ENCODE measurements at places on chromosomes 16 and 17.

GRCh38 chr16:56972403-56973293 is 10.9 kb downstream of the CETP start:
- DNase-seq = no peak

- DNase-seq = no peak
These were observed 12.7 kb upstream of the KRT23 start for GRCh38 chr17:40950176-40950575.

- DNase-seq = no peak
These were observed 109.7 kb downstream of the KIF2B start for GRCh38 chr17:53932386-53932785.

GRCh38 chr16:49643429-49644144 is 212.3 kb downstream of the ZNF423 start:
- DNase-seq = no peak

- DNase-seq = no peak
These were observed 5.5 kb upstream of the RHBDF2 start for GRCh38 chr17:76506408-76507345.

- no peak for DNase-seq
These were observed 956.1 kb upstream of the GOT2 start for GRCh38 chr16:59690216-59690615.

GRCh38 chr16:54962045-54962444 is 31.4 kb downstream of the IRX5 start:
- DNase-seq = no peak

DNA sequence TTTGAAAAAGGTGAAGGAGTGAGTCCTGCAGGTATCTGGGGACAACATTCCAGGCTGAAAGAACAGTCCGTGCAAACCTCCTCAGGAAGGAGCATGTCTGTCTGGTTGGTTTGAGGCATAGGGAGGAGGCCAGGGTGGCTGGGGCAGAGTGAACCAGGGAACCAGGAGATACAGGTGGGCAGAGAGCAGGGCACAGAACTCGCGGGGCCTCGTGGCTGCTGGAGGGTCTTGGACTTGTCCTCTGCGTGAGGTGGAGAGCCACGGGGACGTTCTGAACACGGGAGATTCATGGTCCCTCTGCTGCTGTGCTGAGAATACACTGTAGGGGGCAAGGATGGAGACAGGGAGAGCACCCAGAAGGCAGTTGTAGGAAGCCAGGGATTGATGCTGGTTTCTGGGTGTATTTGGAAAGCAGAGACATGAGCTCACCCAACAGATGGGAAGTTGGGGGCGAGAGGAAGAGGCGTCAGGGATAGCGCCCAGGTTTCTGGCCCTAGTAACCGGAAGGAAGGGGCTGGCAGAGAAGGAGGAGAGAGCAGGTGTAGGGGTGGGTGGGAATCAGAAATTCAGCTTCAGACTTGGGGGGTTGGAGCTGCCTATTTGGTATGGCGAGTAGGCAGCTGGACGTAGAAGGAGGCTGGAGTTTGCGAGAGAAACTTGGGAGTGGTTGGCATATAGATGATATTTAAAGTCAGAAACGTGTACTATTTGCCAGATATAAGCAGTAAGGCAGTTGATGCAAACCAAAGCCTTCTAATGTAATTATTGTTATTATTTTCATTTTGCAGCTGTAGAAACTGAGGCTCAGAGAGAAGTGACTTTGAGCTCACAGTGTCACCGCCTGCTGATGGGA is at the start of gene CCL17:
Gene CCL17 (plus strand): TSS at position 803 of the 853 bp plus-strand sequence. CDS start 9,166 bp downstream, outside the sequence.
- DNase-seq = no peak

- no peak for DNase-seq
These were observed 1.8 kb upstream of the TPPP3 start for GRCh38 chr16:67395105-67395457.

GRCh38 chr16:87527055-87527724 is 34.4 kb upstream of the ZCCHC14 start:
- no peak for DNase-seq

DNA sequence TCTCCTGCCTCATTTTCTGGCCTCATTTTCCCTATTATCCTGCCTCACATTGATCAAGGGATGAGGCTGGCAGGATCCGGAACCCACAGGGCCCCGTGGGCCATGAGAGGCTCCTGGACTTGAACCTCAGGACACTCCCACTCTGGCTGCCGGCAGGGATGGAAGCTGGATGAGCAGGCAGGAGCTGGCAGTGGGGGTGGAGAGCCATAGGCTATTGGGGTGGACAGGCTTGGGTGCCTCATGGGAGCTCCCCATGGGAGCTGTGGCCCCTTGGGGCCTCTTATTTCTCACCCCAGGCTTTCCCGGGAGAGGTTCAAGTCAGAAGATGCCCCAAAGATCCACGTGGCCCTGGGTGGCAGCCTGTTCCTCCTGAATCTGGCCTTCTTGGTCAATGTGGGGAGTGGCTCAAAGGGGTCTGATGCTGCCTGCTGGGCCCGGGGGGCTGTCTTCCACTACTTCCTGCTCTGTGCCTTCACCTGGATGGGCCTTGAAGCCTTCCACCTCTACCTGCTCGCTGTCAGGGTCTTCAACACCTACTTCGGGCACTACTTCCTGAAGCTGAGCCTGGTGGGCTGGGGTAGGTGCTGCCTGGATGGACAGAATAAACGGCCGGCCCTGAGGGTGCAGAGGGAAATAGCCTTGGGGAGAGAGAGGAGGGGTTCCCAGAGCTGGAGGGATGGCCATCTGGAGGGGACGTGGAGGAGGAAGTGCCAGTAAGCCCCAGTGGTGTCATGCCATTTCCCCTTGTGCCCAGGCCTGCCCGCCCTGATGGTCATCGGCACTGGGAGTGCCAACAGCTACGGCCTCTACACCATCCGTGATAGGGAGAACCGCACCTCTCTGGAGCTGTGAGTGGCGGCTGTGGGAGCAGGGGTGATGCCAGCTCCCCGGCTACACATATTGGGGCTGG is 10.7 kb upstream of the DRC7 start:
- no peak for DNase-seq

DNA sequence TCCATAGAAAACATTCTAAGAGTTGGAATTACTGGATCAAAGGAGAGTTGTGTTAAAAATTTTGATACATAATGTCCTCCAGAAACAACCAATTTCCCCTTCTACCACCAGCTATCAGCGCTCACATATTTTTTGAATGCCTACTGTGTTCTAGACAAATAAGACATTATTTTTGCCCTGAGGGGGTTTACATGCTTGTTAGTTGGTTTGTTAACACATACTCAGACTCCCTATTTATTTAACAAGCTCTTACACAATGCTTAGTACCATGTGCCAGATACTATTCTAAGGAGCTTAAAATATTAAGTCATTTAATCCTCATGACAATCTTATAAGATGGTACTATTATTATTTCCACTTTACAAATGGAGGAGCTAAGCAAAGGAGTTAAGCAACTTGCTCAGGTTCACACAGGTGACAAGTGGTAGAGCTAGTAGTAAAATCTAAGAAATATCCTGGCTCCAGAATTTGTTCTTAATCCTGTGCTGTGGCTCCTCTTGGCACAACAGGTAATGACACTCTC is 194.2 kb downstream of the UTP18 start:
- no peak for DNase-seq

- DNase-seq = peak; percentile 45
These were observed at the start of gene IGF2BP1 for GRCh38 chr17:48997103-48997826. Gene IGF2BP1 (plus strand): TSS chr17:48997385. CDS start chr17:48997746, 361 bp downstream.

DNA sequence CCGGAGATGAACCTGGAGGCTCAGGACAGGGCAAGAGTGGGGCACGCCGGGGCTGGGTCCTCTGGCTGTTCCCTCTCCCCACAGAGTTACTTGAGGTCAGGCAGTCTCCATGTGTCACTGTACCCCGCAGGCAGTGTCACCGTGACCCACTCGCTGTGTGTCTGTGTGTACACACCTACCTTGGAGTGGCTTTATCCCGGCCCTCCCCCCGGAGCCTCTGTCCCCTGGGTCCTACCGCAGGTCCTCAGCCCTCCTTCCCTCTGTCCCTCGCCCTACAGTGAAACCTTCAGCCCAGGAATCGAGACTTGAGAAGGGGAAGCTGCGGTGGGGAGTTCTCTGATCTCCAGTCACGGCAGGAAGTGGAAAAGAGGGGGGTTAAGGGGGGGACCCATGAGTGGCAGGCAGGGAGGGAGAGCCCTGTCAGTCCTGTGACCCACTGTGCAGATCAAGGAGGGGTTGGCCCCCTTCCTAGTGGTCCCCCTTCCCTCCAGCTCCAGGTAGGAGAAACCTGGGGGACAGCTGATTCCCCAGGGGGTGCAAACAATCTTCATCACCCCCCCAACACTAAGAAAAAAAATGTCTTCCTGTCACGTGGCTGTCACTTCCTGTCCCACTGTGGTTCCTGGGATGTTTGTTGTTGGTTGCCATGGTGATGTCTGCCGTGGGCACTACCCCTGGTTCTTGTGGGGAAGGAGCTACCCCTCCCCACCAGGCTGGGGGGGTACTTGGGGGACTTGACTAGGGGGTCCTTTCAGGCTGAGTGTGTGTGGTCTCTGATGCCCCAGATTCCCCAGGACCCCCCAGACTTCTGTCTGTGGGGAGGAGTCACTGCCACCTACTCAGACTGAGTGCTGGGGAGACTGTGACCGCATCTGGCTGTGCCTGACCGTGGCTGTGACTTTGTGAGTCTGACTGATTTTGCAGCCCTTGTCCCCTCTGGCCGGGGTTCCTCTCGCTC is 13.7 kb downstream of the RARA start:
- peak; percentile 76 for DNase-seq

DNA sequence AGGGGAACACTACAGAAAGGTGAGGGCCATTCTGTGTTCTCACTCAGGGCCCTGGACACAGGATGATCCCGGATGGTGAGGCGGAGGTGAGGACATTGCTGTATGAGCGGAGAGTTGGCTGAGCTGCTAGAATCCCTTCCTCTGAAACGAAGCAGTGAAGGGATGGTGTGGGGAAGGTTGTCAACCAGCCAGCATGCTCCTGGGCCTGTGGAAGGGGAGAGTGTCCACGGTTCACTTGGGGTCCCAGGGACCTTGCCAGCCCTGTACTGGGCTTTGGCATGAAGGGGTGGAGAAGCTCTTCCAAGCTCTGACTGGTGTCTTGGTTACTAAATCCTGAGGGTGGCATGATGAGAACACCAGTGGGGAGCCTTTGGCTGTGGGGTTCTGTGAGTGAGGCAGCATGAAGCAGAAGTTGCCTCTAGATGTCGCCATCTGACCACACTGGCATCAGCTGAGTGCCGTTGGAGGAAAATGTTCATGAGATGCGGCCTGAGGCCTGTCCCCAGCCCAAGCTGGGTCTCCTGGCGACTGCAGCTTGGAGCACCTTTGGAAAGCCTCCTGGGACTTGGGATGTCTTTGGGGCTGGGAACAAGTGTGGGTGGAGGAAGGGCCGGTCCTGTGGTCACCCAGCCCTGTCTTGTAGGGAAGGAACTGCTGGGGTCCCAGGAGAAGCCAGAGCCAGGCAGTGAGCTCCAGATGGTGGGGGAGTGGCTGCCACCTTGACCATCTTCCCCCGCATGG is 14.8 kb downstream of the PDP2 start:
- peak; percentile 54 for DNase-seq

- DNase-seq = no peak
These were observed 2.9 kb downstream of the RNASEK start for GRCh38 chr17:7014995-7015958.

GRCh38 chr16:52545222-52545897 is 1.6 kb downstream of the TOX3 start:
- DNase-seq = no peak

DNA sequence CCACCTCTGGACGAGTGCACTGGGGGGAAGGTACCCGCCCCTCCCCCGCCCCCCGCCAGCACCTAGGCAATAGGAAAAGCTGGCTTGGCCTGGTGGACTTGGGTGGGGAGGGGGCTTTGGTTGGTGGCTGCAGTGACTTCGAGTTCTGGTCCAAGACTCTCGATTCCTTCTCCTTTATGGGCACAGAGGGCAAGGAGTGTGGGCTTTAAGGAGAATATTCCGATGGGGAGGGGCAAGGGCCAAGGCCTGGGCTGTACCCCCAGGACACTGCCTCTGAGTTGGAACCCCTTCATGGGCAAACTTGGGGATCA is 409 bp downstream of the ACSF2 start:
- no peak for DNase-seq

GRCh38 chr16:12229759-12230594 is 253.4 kb downstream of the SNX29 start:
- no peak for DNase-seq

- no peak for DNase-seq
These were observed 16.6 kb upstream of the TERF2 start for GRCh38 chr16:69402439-69402838.

GRCh38 chr17:7997186-7997585 is 5.2 kb upstream of the GUCY2D start:
- DNase-seq = no peak

DNA sequence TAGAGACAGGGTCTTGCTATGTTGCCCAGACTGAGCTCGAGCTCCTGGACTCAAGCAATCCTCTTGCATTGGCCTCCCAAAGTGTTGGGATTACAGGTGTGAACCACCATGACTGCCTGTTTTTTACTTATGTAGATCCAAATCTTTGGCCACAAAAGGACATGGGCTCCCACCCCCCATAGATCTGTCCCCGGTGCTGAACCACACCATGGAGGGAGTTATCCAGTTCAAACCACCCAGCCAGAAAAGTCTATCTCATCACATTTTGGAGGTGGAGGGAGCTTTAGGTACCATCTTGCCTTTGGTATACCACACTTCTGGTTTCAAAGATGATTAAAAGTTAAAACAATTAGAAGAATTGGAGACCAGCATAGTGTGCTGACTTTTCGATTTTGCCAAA is 26.2 kb downstream of the SHISA9 start:
- DNase-seq = no peak

- DNase-seq = no peak
These were observed 35.0 kb upstream of the ZNF423 start for GRCh38 chr16:49890876-49891275.

DNA sequence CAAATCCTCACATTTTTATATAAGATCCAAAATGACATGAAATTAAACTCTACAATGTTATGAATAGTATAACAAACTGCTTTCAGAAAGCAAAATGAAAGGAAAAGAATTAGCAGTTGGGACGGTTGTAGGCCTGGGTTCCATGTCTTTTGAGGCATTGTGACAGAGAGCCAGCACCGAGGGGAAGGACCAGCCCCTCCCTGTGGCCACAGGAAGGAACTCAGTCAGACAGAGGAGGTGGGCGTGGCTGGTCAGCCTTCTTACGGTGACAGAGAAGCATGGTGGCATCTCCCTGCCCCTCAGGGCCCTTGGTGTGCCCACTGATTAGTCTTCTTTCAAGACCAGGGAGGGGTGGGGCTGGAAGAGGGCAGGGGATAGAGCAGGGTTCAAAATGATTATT is 5.7 kb downstream of the ZNF319 start:
- peak; percentile 62 for DNase-seq

- DNase-seq = no peak
These were observed 5.6 kb downstream of the CPNE7 start for GRCh38 chr16:89581045-89581695.

GRCh38 chr17:82110298-82110697 is 12.3 kb upstream of the FASN start:
- DNase-seq = no peak

DNA sequence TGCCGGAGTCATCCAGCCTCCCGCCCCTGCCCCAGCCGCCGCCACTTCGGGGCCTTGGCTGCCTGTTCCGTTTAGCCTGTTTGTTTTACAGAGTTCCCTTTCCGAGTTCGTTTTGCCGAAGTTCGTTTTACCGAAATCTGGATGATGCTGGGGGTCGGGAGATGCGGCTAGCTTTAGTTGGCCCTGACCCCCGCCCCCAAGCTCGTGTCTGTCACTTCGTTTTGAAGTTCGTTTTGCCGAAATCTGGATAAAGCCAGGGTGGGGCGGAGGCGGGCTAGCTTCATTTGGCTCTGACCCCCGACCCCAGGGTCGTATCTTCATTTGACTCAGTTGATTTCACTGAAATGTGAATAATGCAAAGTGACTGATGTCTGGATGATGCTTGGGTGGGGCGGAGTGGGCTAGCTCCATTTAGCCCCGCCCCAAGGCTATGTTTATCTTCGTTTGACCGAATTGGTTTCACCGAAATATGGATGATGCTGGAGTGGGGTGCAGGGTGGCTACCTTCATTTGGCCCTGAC is 591 bp downstream of the PSMD7 start:
- DNase-seq = no peak
